IMR-90 (cell line): ENCODE measurements at places on chromosomes 7 and 10. TPM values are rescaled to one million over a fixed set of nuclear protein-coding genes. Genes with fewer than 3 reads are reported as not detected.
A peak's percentile ranks its signal among the peaks of the same experiment; 100 is the strongest.

DNA sequence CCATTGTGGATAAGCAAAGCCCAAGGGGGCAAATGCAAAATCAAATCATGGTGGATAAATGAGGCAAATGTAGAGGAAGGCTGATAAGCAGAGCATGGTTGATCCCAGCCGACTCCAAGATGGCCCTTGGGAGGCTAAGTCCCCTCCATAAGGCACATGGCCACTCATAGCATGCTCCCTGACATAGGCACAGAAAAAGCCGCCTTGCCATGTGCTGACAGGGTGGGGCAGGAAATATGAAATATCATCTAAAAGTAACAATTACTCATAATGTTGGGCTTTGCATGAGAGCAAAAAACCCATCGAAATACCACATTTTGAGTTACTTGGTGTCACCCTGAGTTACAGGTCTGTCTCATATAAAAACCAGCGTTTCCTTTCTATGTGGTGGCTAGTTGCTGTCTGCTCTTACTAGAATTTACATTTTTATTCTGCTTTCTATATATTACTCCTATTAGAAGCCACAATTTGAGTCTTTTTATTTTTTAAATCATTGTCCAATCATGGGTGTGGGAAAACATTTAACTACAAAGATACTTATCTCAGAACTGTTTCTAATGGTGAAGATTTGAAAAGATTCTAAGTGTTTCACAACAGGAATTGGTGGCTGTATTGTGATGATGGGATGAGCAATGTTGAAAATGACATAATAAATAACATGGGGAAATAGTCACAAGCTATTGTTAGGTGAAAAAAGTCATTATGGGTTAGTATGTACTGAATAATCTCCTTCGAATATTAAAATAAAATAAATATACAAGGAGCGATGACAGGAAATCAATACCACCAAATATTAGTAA lies 102.7 kb downstream of the CUBN start:
- DNase-seq, result peak; percentile 32

GRCh38 chr10:128908499-128908898 lies 558.5 kb upstream of the MGMT start:
- DNase-seq, result no peak

DNA sequence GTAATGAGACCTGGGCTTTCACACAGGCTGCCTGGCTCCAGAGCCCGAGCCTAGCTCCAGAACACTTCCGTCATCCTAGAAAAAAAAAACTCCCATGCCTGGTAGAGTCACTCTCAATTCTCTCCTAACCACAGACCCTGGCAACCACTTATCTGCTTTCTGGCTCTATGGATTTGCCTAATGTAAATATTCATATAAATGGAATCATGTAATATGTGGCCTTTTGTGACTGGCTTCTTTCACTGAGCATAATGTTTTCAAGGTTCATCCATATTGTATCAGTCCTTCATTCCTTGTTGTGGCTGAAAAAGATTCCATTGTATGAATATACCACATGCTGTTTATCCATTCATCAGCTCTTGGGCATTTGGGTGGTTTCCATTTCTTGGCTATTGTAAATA lies 167.7 kb upstream of the MKLN1 start:
- DNase-seq, result peak; percentile 85

GRCh38 chr7:24580283-24580946 lies 7.2 kb downstream of the PALS2 start:
- DNase-seq, result peak; percentile 48

DNA sequence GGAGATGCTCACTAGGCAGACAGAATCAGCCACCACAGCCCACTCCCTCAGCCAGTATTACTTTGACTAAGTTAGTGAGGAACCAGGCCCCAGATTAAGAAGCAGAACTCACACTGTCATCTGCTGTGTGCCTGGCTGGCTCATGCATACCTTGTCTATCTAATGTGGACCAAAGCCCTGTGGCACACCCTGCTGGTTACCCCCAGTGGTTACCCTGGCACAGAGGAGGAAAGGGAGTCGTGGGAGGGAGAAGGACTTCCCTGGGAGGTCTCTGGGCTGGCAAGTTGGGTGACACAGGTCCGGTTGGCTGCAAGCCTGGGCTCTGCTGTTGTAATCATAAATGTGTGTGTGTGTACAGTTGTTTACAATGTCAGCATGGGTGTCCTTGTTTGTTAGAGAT lies 7.5 kb upstream of the SH2D4B start:
- peak; percentile 22 for DNase-seq

DNA sequence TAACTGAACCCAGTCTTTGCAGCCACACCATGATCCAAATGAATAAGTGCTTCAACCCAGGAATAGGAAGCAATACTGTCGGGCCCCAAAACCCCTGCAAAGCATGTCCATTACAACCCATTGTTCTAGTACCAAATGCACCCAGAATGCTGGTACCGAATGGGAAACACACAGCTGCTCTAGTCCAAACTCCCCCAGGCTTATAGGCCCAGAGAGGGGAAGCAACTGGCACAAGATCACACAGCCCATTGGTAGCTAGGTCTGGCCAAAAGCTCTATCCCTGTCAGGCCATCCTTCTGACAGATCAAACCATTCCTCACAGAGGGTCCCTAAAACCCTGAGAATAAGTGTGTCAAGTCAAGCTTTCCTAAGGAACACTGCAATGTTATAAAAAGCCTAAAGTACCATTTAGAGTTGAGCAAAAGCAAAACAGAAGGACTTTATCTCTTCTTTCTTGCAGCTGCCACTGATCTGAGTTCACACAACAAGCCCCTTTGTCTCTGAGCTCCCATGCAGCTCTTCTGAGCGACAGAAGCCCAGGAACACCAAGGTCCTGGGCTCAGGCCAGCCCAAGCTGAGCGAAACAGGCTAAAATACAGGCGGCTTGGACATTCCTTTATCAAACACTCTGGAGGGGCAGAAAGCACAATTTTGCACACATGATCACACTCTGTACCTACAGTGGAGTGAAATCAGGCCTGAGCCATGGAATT lies 116.7 kb downstream of the SGMS1 start:
- no peak for DNase-seq

DNA sequence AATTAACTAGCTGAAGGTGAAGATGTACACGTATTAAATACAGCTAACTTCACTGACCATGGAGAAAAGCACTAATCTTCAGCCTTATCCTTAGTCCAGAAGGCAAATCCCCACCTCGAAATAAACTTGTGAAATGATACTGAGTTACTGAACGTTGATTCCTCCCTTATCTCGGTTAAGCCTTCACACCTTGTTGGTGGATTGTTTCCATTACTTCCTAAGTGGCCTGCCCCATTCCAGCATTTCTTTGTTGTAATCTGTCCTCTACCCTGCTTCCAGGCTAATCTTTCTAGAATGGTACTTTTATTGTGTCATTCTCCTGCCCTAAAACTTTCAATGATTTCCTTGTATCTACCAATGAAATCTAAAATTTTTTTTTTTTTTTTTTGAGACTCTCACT lies 68.6 kb downstream of the BUB3 start:
- no peak for DNase-seq

DNA sequence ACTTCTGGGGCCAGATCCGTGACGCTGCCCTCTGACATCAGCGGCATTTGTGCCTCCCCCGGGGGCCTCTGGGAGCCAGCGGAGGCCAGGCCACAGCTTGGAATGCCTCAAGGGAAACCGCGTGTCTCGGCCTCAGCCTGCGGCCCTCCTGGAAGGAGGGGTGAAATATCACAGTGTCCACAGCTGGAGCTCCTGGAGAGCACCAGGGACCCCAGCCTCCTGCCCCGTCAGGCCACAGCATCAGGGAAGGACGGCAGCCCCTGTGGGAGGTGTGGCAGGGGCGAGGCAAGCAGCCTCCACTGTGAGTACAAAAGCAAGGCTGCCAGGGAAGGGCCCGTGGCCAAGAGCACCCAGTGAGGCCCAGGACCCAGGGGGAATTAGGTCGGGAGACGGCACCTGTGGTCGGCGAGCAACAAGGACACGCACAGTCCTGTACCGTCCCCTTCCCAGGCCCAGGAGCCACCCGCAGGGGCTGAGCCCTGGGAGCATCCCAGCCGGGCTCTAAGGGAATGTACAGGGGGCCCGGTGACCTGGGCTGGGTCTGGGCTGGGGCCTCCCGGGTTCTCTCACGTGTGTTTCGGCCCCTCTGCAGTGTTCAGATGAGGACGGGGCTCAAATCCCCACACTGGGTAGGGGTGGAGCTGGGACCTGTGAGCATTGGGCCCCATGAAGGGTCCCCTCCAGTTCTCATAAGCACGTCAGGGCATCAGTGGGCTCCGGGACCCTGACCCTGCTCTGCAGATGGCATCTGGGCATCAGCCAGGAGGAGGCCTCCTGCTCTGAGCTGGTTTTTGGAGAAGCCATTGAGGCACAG lies 18.7 kb upstream of the KNDC1 start:
- no peak for DNase-seq

PNLIPRP3 gene
- polyA plus RNA-seq, result not detected in 2 replicates

STEAP2 gene
- polyA plus RNA-seq, result 1.7 and 1.8 TPM in 2 replicates

CEP55 gene
- polyA plus RNA-seq, result 13.8 and 15.7 TPM in 2 replicates

NPSR1 gene
- polyA plus RNA-seq, result not detected in 2 replicates

CPVL gene
- polyA plus RNA-seq, result not detected in 2 replicates
